ENCODE measurements at places on chromosomes 16 and 17.
A peak's percentile ranks its signal among the peaks of the same experiment; 100 is the strongest.

DNA sequence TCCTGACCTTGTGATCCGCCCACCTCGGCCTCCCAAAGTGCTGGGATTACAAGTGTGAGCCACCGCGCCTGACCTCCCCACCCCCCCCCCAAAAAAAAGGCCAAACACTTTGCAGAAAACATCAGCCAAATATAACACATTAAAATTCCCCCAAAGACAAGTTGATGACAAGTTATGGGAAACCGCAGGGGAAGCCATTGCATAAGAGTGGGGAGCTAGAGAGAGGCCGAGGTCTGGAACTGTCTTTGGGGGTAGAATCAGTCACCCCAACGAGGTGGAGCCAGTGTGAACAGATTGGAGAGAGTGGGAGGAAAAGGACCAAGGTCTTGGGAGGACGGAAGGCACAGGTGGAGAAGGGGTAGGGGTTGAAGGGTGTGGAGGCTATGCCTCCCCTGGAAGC, 2.8 kb downstream of the DRC3 start:
- no peaks in the 10 kb centered on the region for H3K36me3 ChIP-seq
- H3K4me3 ChIP-seq, result no peak overlapping the region
- peaks cover 11% of the 10 kb centered on the region for H3K4me1 ChIP-seq
- no peak overlapping the region for H3K27ac ChIP-seq
- DNase-seq, result no peak

- H3K36me3 ChIP-seq, result no peaks in the 10 kb centered on the region
- H3K4me1 ChIP-seq, result no peaks in the 10 kb centered on the region
- H3K27ac ChIP-seq, result no peak overlapping the region
- no peak for DNase-seq
- no peaks in the 10 kb centered on the region for H3K27me3 ChIP-seq
Measured at GRCh38 chr16:57732037-57732436, 3.5 kb upstream of the KATNB1 start.

GRCh38 chr16:67878232-67878631, 5.4 kb downstream of the EDC4 start:
- H3K27me3 ChIP-seq, result no peaks in the 10 kb centered on the region
- no peak overlapping the region for H3K27ac ChIP-seq
- H3K4me3 ChIP-seq, result no peak overlapping the region
- H3K4me1 ChIP-seq, result peaks cover 14% of the 10 kb centered on the region

DNA sequence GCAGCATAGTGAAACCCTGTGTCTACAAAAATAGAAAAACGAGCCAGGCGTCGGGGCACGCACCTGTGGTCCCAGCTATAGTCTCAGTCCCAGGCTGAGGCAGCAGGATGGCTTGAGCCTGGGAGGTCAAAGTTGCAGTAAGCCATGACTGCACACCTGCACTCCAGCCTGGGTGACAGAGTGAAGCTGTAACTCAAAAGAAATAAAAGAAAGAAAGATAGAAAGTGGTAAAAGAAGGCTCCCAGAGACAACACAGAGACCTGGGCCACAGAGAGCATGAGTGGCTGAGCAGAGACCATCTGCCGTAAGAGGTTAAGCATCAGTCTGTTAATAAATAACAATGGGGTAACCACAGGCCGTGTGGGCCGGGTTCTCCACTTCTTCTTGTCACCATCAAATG, 15.3 kb upstream of the HEXD start:
- H3K27ac ChIP-seq, result no peak overlapping the region
- no peak overlapping the region for H3K4me3 ChIP-seq
- no peaks in the 10 kb centered on the region for H3K27me3 ChIP-seq
- H3K4me1 ChIP-seq, result no peaks in the 10 kb centered on the region
- H3K36me3 ChIP-seq, result peaks cover 6% of the 10 kb centered on the region
- DNase-seq, result no peak

DNA sequence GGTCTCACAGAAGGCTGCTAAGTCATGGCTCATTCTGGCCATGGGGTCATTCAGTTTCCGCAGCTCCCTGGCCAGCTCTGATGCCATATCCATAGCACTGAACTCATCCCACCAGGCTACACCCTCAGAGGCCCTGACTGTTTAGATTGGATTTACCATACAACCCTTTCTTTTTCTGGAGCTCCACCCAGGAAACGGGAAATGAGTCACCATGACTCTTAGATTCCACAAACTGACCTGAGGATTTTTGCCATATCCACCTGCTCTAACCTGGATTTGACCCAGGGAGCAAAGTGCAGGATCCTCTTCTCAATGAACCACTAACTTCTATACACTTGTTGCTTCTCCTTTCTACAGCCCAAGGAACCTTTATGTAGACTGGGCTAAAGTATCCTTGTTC, 20.3 kb upstream of the CALB2 start:
- H3K4me3 ChIP-seq, result no peak overlapping the region
- no peak overlapping the region for H3K27ac ChIP-seq
- no peaks in the 10 kb centered on the region for H3K27me3 ChIP-seq
- H3K36me3 ChIP-seq, result no peaks in the 10 kb centered on the region
- DNase-seq, result no peak

GRCh38 chr17:68954146-68954896, 871 bp downstream of the ABCA8 start:
- no peaks in the 10 kb centered on the region for H3K27me3 ChIP-seq
- no peaks in the 10 kb centered on the region for H3K36me3 ChIP-seq
- peak overlapping the region; percentile 57 for H3K4me3 ChIP-seq
- H3K27ac ChIP-seq, result no peak overlapping the region
- no peaks in the 10 kb centered on the region for H3K4me1 ChIP-seq
- no peak for DNase-seq

- no peaks in the 10 kb centered on the region for H3K4me1 ChIP-seq
- H3K36me3 ChIP-seq, result no peaks in the 10 kb centered on the region
- DNase-seq, result no peak
- H3K27me3 ChIP-seq, result no peaks in the 10 kb centered on the region
Measured at GRCh38 chr16:52578007-52578828, 31.3 kb upstream of the TOX3 start.

GRCh38 chr16:50252874-50253513, 13.4 kb upstream of the ADCY7 start:
- no peak overlapping the region for H3K27ac ChIP-seq
- DNase-seq, result no peak
- H3K4me1 ChIP-seq, result no peaks in the 10 kb centered on the region
- H3K4me3 ChIP-seq, result no peak overlapping the region
